Adipose tissue (tissue), 3 donors: ENCODE measurements at places on chromosomes 16 and 17. TPM values are rescaled to one million over a fixed set of nuclear protein-coding genes. Genes with fewer than 3 reads are reported as not detected.

Gene ASPHD1
- polyA plus RNA-seq, result 7.0 TPM

Gene PRR11
- 0.36 TPM for polyA plus RNA-seq

Gene RAMP2
- polyA plus RNA-seq, result 12.9 TPM

Gene NPIPB9
- 0.33 TPM for polyA plus RNA-seq

Gene PRSS53
- 2.4 TPM for polyA plus RNA-seq

Gene AATK
- 3.9 TPM for polyA plus RNA-seq
